ENCODE measurements at places on chromosomes 3 and 15.

DNA sequence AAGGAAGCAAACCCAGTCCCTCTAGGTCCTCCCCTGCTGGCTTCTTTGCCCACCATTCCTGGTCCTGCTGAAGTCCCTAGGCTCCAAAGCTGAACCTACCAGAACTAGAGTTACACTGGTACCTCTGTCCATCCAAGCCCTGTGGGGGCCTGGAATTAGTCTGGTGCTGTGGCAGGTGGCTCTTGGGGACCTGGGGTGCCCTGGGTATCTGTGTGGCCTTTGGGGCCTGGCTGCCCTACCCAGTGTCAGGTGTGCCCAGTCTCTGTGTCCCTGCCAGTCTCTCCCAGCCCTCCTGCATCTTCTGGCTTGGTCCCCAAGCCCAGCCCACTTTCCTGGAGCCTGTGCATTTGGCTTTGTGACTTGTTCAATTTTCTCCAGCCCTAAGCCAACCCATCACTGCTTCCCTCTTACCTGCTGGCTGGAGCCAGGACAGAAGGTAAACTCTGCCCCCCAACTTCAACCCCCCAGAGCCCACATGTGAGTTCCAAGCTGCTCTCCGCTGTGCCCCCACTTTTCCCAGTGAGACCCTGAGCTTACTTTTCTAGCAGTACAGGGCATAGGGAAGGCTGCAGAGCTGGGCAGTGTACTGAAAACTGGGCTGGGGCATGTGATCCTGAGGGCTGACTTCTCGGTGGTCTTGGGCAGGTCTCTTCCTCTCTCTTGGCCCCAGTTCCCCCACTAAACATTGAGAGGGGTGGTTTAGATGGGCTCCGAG lies 28.3 kb upstream of the HHATL start:
- DNase-seq, result no peak

DNA sequence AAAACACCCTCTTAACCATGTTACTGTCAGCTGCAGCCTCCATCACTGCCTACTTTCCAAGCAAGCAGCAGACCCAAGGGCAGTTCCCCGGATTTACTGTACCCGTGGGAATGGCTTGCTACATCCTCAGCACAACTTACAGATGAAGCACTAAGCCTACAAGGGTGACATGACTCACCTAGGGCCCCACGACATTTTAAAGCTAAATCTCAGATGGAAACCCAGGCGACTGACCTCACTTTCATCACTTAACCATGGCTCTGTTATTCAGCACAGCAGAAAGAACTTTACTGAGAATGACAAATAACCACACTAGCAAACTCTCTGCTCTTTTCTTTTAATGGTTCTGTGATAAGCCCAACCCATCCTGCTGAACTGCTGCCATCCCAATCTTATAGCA lies 65.6 kb downstream of the SUMF1 start:
- no peak for DNase-seq

GRCh38 chr15:42858999-42859789 lies 61.4 kb downstream of the TTBK2 start:
- no peak for DNase-seq

GRCh38 chr3:55370272-55370671 lies 116.8 kb downstream of the WNT5A start:
- no peak for DNase-seq
